ENCODE measurements at places on chromosomes 12 and 14. TPM values are rescaled to one million over a fixed set of nuclear protein-coding genes. Genes with fewer than 3 reads are reported as not detected.

EEF1AKMT3 gene
- total RNA-seq, result 3.1 TPM

DTX1 gene
- total RNA-seq, result not detected

DNA sequence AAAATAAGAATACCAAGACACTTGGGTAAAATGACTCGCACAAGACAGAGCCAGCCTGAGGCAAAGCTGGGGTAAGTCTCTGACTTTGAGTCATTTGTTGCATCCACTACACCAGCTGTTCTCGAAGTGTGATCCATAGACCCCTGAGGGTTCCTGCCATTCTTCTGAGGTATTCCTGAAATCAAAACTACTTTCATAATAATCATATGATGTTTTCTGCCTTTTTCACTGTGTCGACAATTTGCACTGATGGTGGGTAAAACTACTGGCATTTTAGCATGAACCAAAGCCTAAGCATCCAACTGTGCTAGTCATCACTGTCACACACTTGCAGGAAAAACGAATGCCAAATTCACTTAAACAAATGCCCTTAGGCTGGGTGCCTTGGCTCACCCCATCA, 135.5 kb upstream of the FUT8 start:
- no peaks in the 10 kb centered on the region for H3K27me3 ChIP-seq
- H3K36me3 ChIP-seq, result no peaks in the 10 kb centered on the region
- peaks cover 5% of the 10 kb centered on the region for H3K4me1 ChIP-seq
- no peak for DNase-seq
- H3K27ac ChIP-seq, result no peak overlapping the region
- no peak overlapping the region for H3K4me3 ChIP-seq

GRCh38 chr14:102870994-102871831, 51.2 kb upstream of the AMN start:
- DNase-seq, result no peak
- H3K27ac ChIP-seq, result no peak overlapping the region
- H3K27me3 ChIP-seq, result no peaks in the 10 kb centered on the region
- peaks cover 2% of the 10 kb centered on the region for H3K4me1 ChIP-seq
- no peak overlapping the region for H3K4me3 ChIP-seq

DNA sequence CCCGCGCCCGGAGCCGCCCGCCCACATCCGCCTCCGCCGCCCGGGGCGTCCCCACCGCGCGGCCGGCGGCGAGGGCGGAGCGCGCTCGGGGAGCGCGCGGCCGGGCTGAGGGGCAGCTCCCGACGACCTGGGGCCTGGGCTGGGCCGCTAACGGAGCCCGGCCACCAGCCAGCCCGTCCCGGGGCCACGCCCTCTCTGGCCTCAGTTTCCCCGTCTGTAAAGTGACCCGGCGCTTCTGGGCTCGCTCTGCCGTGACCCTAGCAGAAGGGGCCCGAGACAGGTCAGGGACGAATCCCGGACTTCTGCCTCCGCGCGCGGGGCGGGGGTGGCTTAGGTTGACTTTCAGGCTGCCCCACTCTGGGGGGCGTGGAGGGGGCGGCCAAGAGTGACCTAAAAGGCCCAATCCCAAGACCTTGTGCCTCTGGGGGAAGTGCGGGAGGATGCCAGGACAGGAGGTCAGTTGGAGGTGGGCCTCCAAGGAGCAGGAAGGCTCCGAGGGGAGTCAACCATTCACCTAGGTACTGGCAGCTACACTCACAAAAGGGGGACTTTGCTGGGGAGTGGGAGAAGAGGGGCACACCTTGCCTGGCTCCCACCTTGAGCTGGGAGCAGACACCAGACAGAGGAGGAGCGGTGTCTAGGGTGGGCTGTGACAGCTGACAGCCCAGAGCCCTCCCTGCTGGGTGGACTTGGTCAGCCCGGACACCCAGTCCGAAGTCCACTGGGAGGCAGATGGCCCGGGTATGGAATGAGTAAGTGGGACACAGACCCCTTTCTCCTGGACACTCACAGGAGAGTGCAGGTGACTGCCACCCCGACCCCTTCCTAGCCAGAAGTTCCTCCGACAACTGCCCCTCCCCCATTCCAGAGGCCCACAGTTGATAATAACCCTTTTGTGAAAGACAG, 486 bp upstream of the AKT1 start:
- peak overlapping the region; percentile 76 for H3K27ac ChIP-seq
- H3K36me3 ChIP-seq, result peaks cover 11% of the 10 kb centered on the region
- H3K27me3 ChIP-seq, result peaks cover 10% of the 10 kb centered on the region
- peaks cover 42% of the 10 kb centered on the region for H3K4me1 ChIP-seq
- DNase-seq, result peak; percentile 55

AKAP5 gene
- 1.9 TPM for total RNA-seq

DNA sequence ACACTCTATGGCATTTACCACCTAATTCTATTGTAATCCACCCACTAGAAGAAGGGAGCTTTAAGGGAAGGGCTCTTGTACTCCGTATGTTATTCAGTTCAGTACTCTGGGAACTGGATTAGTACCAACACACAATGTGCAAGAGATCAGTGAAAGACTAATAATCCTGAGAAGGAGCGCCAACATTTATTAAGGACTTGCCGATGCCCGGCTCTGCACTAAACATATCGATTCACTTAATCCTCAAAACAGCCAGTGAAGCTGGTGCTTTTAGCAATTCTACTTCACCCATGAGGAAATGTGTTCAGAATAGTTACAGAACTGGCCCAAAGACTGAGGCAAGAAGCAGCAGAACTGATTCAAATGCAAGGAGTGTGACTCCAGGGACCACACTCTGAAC, 80.9 kb downstream of the RPS6KA5 start:
- no peak overlapping the region for H3K4me3 ChIP-seq
- H3K27me3 ChIP-seq, result no peaks in the 10 kb centered on the region
- H3K27ac ChIP-seq, result no peak overlapping the region
- DNase-seq, result no peak
- H3K36me3 ChIP-seq, result peaks cover 56% of the 10 kb centered on the region

GPHN gene
- 14.4 TPM for total RNA-seq

- H3K36me3 ChIP-seq, result no peaks in the 10 kb centered on the region
- H3K4me3 ChIP-seq, result no peak overlapping the region
- no peaks in the 10 kb centered on the region for H3K27me3 ChIP-seq
- no peak overlapping the region for H3K27ac ChIP-seq
- peaks cover 3% of the 10 kb centered on the region for H3K4me1 ChIP-seq
These were observed 15.6 kb upstream of the PLEKHD1 start for GRCh38 chr14:69468949-69469348.

DNA sequence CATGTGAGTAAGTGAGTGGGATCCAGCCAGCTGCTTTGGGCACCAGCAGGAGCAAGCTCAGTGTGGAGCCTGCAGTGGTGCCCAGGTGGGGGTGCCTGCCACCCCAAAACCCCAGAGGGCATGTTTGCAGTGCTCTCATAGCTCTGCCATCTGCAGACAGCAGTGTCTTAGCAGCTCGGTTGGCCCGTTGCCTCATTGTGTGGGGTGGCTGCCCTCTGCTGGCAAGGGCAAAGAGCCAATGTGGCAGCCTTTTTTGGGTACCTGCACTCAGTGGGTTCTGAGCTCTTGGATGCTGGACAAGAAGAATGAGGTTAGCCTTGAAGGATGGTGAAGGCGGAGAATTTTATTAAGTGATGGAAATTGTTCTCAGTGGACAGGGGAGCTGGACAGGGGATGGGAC, 52.3 kb downstream of the NEUROD4 start:
- peaks cover 7% of the 10 kb centered on the region for H3K4me1 ChIP-seq
- peaks cover 25% of the 10 kb centered on the region for H3K27me3 ChIP-seq
- no peak overlapping the region for H3K27ac ChIP-seq
- H3K4me3 ChIP-seq, result no peak overlapping the region
- H3K36me3 ChIP-seq, result no peaks in the 10 kb centered on the region
- peak; percentile 86 for DNase-seq

- DNase-seq, result peak; percentile 74
- H3K4me1 ChIP-seq, result peaks cover 38% of the 10 kb centered on the region
- H3K27ac ChIP-seq, result peak overlapping the region; percentile 87
- no peaks in the 10 kb centered on the region for H3K27me3 ChIP-seq
- no peak overlapping the region for H3K4me3 ChIP-seq
These were observed 21.0 kb upstream of the RIC8B start for GRCh38 chr12:106753526-106753925.

All from activated CD8-positive, alpha-beta T cell treated with anti-CD3 and anti-CD28 coated beads, Interleukin-2, amount 10 ng/mL, durations not matched to agents 7 days and 5 days (primary cell).